ENCODE measurements at places on chromosomes 5 and 9. TPM values are rescaled to one million over a fixed set of nuclear protein-coding genes. Genes with fewer than 3 reads are reported as not detected.

The IGFBPL1 gene
- not detected for total RNA-seq

The COX7C gene
- 460 TPM for total RNA-seq

The WWC1 gene
- total RNA-seq = 47.0 TPM

The GARIN3 gene
- not detected for total RNA-seq

The CCL19 gene
- total RNA-seq = not detected

The SAXO1 gene
- not detected for total RNA-seq

The PRUNE2 gene
- 0.29 TPM for total RNA-seq

The SLC6A18 gene
- total RNA-seq = not detected

All from MCF 10A (cell line).